A549 treated with dexamethasone at 1 μM for 4 hours (cell line): ENCODE measurements at places on chromosomes 7 and 10. TPM values are rescaled to one million over a fixed set of nuclear protein-coding genes. Genes with fewer than 3 reads are reported as not detected.

TAC1 gene
- total RNA-seq = 0.11 to 0.34 TPM (median 0.11 TPM) in 3 of 5 replicates, not detected in the others

BAG3 gene
- 212 to 309 TPM (median 305 TPM) in 5 replicates for total RNA-seq

CALML5 gene
- not detected in 5 replicates for total RNA-seq

COL1A2 gene
- 0.06 TPM in 1 of 5 replicates, not detected in the others for total RNA-seq
